ENCODE measurements at places on chromosomes 2 and 18.

DNA sequence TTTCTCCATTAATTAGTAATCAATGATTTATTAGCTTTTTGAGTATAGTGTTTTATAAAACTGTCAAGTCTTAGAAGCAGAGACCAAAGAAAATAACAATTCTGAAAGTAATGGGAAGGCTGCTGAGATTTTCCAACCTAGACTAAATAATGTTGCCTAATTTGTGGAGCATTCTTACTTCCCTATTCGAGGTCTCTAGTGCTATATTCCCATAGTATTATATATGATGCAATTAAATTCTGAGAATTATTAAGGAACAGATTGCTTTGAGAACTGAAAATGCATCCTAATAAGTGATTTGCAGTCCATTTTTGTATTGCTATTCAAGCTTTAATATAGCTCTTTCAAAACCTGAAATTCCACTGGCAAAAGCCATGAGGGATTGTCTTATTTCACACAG lies 27.7 kb upstream of the DOCK10 start:
- DNase-seq: no peak

DNA sequence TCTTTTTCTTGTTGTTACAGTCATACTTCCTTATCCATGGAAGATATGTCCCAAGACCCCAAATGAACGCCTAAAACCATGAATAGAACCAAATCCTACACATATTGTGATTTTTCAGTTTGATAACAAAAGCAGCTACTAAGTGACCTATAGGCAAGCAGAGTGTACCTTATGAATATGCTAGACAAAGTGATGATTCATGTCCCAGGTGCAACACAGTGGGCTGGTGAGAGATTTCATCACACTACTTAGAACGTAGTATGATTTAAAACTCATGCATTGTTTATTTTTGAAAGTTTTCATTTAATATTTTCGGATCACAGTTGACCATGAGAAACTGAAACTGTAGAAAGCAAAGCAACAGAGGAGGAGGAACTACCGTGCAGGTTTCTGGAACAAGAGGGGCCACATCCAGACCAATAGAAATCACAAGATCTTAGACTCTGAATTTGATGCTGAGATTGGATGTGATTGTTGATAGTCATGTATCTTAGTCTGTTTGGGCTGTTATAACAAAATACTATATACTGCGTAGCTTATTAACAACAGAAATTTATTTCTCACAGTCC lies 470.8 kb upstream of the VRK2 start:
- no peak for DNase-seq

GRCh38 chr2:443216-443615 lies 155.3 kb upstream of the ALKAL2 start:
- DNase-seq: no peak

DNA sequence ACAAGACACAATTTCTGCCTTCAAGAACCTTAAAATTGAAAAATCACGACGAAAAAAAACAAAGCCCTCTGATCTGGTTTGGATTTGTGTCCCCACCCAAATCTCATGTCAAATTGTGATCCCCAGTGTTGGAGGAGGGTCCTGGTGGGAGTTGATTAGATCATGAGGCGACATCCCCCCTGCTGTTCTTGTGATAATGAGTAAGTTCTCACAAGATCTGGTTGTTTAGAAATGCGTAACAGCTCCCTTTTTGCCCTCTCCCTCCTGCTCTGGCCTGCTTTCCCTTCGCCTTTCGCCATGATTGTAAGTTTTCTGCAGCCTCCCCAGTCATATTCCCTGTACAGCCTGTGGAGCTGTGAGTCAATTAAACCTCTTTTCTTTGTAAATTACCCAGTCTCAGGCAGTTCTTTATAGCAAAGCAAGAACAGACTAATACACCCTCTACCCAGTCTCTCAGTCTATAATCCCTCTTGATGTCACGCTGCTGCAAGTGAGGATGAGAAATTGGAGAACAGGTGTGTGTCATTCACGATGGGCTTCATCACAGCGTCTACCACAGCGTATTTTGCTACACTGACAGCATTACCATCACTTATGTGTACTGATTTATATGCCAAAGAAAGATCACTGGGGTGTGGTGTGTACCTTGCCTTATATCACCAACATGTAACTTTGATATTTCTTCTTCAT lies 330.7 kb downstream of the MTX2 start:
- DNase-seq: no peak
